C1 segment of cervical spinal cord (tissue), 14 donors: ENCODE measurements at places on chromosomes 2 and 18.

DNA sequence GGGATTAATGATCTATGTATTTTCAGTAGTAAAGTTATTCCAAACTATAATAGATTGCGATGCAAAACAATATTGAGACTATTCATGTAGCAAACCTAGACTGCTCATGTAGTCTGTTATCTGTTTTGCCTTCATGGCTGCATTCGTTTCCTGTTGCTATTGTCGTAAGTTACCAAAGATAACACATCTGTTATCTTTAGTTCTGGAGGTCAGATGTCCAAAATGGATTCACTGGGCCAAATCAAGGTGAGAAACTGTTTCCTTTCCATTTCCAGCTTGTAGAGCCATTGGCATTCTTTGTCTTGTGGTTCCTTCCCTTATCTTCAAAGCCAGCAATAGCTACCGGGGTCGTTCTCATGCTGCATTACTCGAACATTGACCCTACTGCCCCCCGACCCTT, 20.9 kb downstream of the ITGAV start:
- DNase-seq: no peak

GRCh38 chr18:9705183-9705829, 2.8 kb upstream of the RAB31 start:
- no peak for DNase-seq

DNA sequence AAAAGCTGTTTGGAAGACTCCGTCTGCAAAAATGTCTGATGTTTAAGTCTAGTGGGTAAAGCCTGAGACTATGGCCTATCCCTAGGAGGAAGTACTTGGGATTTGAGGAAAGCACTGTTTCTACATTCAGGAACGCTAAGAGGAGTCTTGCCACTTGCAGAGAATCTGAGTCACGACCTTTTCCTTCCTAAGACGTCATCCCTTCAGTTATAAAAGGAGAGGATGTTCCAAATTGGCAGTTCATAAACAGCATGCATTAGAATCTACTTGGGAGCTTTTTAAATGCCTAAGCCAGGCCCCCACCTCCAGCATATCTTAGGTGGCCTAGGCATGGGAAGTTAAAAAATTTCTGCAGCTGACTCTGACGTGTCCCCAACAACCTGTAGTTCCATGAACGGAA, 125.9 kb downstream of the TTC32 start:
- DNase-seq: no peak

DNA sequence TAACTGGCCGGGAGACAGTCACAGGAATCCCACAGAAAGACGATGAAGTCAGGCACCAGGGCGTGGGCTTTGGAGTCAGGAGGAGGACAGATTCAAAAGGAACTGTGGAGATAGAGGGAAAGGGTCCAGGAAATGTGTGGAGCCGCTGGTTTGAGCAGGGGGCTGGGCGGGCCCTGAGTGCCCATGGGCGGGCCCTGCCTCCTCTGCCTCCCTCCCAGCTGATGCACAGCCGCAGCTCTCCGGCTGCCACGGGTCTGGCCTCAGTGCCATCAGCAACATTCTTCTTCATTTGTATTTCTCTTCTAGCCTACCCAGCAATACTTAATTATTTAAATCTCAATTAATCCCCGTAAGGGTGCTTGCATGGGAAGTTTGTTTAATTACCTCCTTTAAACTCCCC, 432.3 kb downstream of the NBAS start:
- DNase-seq: no peak

GRCh38 chr18:43819397-43819796, 542.1 kb upstream of the SYT4 start:
- no peak for DNase-seq

DNA sequence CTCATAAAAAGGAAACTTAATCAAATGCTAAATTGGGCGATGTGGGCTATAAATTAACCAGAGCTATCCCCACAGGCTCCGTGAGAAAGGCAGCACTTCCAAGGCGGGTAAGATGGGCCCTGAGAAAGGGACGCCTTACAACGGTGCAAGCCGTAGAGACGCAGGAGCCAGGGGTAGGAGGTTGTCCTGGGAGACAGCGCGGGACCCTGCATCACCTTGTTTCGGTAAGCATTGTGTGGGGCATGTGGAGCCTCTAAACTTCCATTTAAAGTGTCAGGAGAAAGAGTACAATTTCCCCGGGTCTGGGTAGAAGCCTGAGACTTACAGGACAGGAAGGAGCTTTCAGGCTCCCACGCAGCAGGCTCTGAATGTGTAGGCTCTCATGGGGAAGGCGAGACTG, 1.2 kb upstream of the PER2 start:
- no peak for DNase-seq

- no peak for DNase-seq
Measured at GRCh38 chr2:71559080-71559827, 105.9 kb downstream of the DYSF start.

- no peak for DNase-seq
Measured at GRCh38 chr2:105125428-105125827, 87.6 kb downstream of the MRPS9 start.

GRCh38 chr2:96913398-96914202, 43.7 kb upstream of the SEMA4C start:
- no peak for DNase-seq

- no peak for DNase-seq
Measured at GRCh38 chr18:79825913-79826312, 28.2 kb downstream of the KCNG2 start.
